ENCODE measurements at places on chromosomes 2 and 18.

- no peak for DNase-seq
Observed at GRCh38 chr2:79950526-79950925, 354.0 kb downstream of the LRRTM1 start.

- DNase-seq = no peak
Observed at GRCh38 chr18:41938445-41938844, 16.6 kb upstream of the PIK3C3 start.

GRCh38 chr18:57051657-57052044, 95.2 kb upstream of the BOD1L2 start:
- no peak for DNase-seq

DNA sequence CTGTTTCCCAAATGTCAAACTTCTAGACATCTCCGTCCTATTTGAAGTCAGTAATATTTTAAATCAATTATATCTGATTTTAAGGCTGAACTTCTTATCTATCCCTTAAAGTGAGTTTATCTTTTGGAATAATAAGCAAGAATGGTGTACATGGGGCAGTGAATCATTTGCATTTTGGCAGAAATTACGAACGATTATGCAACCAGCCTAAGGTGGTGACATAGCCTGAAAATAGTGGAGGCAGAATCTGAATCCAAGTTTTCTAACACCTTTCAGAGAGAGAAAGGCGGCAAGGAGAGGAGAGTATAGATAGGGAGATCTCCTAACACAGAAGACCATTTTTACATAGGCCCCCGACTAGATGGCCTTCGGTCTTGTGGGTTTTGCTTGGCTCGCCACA, 10.7 kb downstream of the ZBTB14 start:
- no peak for DNase-seq

DNA sequence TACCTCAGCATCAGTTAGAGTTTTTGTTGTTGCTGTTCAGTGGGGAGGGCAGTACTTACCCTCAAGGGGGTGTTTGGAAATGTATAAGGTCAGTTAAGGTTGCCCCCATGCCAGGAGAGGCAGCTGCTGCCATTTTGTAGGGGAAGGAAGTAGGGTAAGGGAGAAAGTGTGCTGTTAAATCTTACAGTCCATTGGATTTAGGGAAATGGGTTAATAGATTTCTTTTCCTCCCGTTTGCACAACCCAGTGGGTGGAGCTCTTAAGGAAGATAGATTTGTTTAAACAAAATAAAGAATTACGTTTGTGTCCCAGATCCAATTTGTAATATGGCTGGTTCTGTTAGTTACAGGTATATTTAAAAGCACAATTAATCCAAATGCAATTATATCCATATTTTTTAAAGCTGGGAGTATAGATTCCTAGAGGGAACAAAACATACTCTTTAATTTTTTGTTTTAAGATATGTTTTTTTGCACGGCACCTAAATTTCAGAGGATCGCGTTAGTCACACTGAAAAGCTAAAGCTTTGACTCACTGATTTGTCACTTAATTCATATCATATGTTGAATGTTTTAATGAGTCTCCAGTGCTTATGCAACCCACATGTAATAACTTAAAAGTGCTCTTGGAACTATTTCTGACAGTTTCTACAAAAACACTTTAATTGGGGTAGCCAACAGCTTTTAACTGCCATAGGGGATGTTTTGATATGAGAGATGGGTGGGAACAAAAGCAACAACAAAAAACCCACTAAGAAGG, 9.0 kb upstream of the CWC22 start:
- no peak for DNase-seq

DNA sequence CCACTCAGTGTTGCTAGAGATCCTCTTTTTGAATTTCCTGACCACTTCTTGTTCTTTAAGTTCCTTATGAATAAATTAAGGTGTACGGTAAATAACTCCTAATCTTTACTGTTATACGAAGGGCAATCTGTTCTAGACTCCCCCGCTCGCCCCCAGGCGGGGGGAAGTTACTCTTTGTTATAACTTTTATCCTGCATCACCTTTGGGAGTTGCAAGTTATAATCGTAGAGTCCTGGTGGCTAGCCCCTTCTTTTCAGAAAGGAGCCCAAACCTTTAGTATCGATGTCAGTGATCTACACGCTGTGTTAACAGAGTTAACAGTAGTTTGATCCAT, 652 bp downstream of the GCA start:
- DNase-seq = no peak

GRCh38 chr2:20603791-20604190, 47.1 kb downstream of the HS1BP3 start:
- DNase-seq = no peak
